ENCODE measurements at places on chromosomes 3 and 15.

GRCh38 chr3:171810629-171811294 is 479 bp upstream of the PLD1 start:
- DNase-seq, result no peak

DNA sequence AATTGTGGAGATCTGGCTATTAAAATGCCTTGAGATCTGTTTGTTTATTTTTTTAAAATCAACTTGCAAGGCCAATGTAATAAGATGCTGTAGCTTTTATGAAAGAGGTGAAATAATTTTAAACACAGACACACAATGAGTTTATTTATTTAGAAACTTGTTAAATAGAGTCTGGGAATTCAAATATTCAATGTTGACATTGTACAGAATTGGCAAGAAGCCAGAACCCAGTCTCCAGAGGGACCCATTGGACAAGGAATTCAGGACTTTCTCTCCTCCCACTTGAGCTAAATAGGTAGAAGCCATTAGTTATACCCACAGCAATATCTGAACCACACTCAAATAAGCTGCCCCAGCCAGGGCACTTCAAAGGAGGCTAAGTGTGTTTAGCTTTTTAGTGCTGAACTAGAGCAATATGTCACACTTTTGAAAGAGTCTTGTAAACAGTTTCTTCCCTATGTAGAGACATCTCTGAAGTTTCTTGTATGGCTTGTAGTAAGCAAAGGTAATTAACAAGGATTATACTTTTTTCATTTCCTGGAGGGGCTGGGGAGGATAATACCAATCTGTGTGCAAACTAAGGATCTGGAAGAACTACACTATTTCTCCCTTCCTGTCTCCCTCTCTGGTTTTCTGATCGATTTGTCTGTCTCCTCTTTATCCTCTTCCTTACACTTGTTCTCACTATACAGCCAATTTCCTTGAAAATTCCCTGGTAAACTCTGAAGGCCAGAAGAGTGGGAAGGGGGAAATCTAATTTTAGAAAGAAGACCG is 6.0 kb downstream of the MECOM start:
- no peak for DNase-seq

DNA sequence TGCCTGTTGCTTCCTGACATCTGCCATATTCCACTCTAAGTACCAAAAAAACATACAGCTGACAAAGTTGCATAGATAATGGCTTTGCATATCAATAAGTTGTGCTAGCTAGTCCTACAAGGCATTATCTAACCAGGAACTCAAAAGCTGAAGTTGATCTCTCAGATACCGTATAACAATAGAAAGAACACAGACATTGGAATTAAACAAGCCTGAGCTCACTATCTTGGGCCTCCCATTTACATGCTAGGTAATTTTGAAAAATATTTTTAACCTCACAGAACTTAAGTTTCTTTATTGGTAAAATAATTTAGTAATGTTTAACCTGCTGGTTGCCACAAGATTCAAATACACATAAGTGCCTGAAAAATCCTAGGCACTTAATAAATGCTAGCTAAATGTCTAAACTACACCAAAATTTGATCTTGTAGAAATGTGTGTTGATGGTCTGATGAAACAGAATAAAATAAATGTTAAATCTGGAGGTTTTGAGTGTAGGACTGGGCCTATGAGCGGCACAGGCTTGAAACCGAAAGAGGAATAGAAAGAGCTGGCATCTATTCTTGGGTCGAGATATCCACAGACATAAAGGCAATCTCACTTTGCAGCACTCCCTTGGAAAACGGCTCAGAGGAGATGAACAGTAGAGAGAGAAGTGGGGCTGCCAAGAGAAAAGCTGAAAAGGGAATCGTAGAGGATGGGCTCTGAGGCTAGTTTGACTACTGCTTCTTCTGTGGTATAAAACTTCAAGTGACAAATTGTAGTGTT is 29.9 kb upstream of the TTC14 start:
- DNase-seq, result no peak

DNA sequence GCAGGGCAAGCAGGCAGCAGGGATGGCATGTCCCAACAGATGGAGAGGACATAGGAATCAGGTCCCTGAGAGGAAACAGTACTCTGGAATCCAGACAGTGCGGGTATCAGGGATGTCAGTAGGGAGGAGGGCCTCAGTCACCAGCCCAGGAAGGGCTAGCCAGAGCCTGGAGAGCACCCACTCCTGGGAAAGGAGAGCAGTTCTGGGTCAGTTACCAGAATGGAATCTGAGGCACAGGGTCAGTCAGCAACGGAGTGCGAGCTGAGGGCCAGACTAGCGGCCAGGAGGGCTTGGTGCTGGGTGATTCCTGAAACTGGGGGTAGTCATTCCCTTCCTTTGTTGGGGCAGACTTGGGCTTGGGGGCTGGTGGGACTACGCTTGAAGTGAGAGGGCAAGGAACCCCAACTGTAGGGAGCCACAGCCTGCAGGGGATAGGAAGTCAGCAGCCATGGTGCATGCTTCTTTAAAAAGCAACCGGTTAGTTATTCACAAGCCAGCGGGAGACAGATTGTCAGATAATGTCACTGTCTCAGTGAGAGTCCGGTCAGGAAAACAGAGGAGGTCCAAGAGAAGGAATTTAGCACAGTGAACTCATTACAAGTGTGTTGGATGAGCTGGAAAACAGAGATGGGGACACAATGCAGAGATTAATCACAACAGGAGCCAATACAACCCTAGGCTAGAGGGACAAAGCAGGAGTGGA is 27.9 kb downstream of the PLA1A start:
- no peak for DNase-seq

- DNase-seq, result no peak
These were observed 101.9 kb downstream of the KLHL25 start for GRCh38 chr15:85692873-85693272.

GRCh38 chr15:89369341-89369947 is 34.8 kb upstream of the POLG start:
- no peak for DNase-seq

DNA sequence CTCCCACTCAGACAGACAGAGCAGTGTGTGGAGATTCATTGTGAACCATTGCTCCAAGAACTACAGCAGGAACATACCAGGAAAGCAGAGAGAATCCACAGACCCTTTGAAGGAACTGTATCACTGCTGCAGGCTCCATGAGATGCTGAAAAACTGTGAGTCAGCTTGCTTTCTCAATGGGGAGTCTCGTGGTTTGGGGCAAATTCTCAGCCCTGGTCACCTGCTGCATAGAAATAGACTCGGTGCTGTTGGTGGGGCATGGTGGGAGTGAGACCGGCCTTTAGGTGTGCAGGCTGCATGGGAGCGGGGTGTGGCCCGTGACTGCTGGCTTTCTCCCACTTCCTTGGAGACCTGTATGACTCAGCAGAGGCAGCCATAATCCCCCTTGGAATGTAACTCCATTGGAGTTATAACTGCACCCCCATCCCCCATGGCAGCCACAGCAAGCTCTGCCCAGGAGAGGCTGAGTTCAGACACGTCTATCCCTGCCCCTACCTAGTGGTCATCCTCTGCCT is 35.6 kb downstream of the ALCAM start:
- DNase-seq, result no peak

DNA sequence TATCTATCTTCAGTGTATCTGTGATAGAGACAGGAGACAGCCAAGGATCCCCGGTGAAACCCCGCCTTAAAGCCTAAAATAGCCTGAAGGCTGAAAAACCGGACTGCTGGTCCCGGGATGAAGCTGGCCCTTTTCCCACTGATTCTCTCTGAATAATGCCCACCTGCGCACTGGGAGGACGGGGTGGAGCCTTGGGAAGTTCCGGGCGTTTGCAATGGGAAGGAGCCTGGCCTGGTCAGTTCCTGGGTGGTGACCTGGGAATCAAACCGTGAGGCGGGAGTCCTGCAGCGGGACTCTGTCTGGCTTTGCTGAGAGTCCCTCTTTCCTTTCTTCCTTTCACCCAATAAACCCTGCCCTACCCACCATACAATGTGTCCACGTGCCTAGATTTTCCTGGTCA is 157.9 kb downstream of the C3orf38 start:
- no peak for DNase-seq

- no peak for DNase-seq
These were observed 7.1 kb upstream of the LARS2 start for GRCh38 chr3:45381168-45381852.

GRCh38 chr3:138923531-138923994 is 23.4 kb downstream of the FOXL2 start:
- peak; percentile 91 for DNase-seq

DNA sequence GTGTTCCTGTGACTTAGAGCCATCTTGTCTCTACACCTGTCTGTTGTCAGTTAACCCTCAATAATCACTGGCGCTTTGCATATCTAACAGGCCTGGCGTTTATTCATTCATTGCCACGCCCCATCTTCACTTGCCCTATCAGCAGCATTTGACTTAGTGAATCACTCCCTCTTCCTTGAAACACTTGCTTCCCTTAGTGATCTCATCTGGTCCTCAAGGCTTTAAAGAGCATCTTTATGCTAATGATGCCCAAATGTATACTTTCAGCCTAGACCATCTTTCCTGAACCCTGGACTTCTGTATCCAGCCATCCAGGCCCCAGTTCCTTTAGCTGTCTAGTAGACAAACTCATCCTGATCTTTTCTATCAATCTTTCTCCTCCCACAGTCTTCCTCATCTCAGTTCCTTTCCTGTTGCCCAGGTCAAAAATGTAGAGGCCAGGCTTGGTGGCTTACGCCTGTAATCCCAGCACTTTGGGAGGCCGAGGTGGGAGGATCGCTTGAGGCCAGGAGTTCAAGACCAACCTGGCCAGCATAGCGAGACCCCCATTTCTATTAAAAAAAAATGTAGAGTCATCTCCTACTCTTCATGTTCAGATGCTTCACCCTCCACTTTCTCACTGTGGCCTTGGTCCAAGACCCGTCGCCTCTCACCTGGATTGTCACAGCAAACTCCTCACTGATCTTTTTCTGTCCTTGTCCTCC is 1.4 kb upstream of the IGDCC4 start:
- no peak for DNase-seq

DNA sequence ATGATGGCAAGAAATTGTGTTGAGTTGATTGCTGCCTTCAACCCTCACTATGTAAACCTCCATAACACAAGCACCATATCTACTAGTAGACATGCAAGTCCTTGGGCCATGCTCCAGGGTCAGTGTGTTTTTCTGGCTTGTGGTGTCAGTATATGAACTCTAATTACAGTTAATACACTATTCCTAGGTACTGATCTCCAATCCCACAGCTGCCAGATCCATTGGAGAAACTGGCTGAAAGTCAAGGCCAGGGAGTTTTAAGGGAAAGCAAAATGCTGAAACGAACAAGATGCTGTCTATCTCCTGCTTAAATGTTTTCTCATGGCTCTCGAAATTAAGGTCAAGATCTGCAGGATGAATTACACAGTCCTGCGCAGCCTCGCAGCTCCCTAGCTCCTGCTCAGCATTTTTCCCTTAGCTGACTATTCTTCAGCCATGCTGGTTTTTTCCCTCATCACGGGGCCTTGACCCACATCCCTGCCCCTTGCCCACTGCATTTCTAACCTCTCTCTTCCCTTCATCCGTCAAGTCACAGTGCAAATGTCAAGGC is 425.0 kb upstream of the ADAMTS9 start:
- DNase-seq, result no peak

GRCh38 chr3:23308986-23309625 is 106.0 kb downstream of the UBE2E2 start:
- DNase-seq, result no peak

- no peak for DNase-seq
These were observed 152.3 kb downstream of the SMAD6 start for GRCh38 chr15:66854012-66854965.

- no peak for DNase-seq
These were observed 10.9 kb downstream of the TTLL3 start for GRCh38 chr3:9820946-9821345.

- DNase-seq, result peak; percentile 56
These were observed 17.5 kb downstream of the HDC start for GRCh38 chr15:50247819-50248655.

- peak; percentile 38 for DNase-seq
These were observed at the start of gene GASK1A for GRCh38 chr3:42979044-42979972. Gene GASK1A, plus strand, starts transcription at chr3:42979311. Its CDS starts 332 bp downstream, at chr3:42979643.

DNA sequence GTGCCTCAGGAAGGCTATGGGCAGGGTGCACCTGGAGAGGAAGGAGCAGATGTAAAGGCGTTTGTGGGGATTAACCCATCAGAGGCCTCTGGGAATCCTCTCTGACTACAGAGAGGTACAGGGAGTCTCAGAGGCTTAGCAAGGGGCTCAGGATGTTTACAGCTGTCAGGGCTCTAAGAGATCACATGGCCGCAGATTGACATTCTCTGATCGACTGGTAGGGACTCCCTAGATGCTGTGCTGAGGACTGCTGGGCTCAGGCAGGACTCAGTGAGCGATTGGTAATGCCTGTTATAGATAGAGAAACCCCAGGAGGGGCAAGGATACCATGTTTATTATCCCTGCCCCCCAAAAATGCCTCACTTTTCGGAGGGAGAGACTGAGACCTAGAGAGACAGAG is 103.5 kb downstream of the CORO2B start:
- no peak for DNase-seq

DNA sequence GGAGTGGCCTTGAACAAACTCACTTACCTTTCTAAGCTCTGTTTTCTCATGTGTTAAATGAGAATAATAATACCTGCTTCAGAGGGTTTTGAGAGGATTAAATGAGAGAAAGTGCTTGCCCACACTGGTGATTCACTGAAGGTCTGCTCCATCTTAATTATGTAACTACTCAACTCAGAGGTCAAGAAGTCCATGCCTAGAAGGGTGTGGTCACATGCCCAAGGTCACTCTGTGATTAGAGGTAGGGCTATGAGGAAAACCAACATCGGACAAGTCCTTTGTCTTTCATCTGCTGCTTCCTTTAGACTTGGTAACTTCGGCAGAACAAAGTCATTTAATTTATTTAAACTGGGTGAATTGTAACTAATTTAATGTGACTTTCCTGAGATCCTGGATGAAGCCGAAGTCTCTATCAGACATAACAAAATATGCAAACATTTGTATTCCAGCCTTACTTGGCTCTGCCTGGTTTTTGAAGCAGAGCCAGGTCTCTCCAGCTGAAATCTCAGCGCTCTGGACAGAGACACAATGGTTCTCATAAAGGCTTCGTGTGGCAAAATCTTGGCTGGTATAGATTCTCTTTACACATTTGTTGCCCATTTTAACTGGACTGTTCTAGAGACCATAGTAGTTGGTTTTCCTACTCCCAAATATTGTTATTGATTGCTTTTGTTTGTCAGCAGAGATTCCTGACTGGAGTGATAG is 3.0 kb downstream of the CHRNA7 start:
- no peak for DNase-seq

DNA sequence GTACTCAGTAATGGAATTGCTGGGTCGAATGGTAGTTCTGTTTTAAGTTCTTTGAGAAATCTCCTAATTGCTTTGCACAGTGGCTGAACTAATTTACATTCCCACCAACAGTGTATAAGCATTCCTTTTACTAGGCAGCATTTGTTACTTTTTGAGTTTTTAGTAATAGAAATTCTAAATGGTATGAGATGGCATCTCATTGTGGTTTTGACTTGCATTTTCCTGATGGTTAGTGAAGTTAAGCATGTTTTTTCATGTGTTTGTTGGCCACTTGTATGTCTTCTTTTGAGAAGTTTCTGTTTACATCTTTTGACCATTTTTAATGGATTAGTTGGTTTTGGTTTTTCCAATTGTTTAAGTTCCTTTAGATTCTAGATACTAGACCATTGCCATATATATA is 28.4 kb downstream of the TP63 start:
- DNase-seq, result no peak

Measured in activated CD4-positive, alpha-beta T cell treated with anti-CD3 and anti-CD28 coated beads, Interleukin-2, amount 50 U/mL, for 48 hours (primary cell).